Activated T-helper 9 cell treated with anti-CD3 and anti-CD28 coated beads, Interleukin-2, amount 50 U/mL, for 16 hours (primary cell): ENCODE measurements at places on chromosomes 1 and 21.
A peak's percentile ranks its signal among the peaks of the same experiment; 100 is the strongest.

GRCh38 chr1:91007827-91008226 lies 14.0 kb downstream of the ZNF644 start:
- no peak for DNase-seq

GRCh38 chr1:115365738-115366137 lies 27.7 kb upstream of the NGF start:
- DNase-seq: no peak

DNA sequence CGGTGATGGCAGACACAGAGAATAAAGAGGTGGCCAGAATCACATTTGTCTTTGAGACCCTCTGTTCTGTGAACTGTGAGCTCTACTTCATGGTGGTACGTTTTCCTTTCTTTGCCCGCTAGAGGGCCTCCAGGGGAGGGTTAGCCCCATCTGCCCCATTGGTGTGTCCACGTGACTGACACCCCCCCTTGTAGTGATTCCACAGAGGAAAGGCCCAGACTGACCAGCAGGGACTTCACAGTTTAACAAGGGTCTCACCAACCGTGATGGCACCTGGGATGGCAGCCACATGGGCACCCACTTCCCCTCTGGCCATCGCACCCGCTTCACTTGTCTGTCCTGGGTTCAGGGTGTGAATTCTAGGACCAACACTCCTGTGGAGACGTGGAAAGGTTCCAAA lies 22.3 kb upstream of the SARS1 start:
- no peak for DNase-seq

DNA sequence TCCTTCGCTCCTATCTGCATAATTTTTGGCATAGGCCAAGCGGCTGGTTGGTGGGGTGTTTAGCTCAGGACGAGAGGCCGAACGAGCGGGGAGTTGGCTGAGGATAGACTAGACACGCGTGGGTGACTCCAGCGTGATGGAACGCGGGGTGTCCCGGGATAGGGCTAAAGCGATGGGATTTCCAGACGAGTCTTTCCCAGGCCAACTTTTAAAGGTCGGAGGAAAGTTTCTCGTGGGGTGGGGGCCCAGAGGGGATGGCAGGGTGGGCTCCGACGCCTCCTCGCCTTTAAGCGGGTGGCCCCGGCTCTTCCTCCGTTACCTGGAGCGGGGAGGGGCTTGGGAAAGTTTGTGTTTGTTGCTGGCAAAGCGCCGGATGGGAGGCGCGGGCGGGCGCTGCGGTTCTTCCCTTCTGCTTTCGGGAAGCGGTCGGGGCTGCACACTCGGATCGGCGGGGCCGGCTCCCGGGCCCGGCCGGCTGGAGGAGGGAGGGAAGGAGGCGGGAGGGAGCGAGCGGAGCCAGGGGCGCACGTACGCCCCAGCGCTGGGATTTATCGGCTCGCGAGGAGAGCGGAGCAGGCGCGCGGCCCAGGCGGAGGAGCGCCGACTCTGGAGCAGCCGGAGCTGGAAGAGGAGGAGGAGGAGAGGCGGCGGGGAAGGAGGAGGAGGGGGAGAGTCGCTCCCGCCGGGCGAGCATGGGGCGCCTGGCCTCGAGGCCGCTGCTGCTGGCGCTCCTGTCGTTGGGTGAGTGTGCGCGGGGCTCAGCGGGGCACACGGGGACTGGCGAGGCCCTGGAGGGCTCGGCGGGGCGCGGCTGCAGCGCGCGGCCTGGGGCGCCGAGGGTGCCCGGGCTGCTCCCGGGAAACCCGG lies at the start of gene PTGFRN:
PTGFRN (plus strand) TSS at position 405 of the 867 bp plus-strand sequence; CDS start at position 693, 288 bp downstream.
- DNase-seq: peak; percentile 20

GRCh38 chr1:208643005-208643597 lies 398.9 kb upstream of the PLXNA2 start:
- DNase-seq: no peak

DNA sequence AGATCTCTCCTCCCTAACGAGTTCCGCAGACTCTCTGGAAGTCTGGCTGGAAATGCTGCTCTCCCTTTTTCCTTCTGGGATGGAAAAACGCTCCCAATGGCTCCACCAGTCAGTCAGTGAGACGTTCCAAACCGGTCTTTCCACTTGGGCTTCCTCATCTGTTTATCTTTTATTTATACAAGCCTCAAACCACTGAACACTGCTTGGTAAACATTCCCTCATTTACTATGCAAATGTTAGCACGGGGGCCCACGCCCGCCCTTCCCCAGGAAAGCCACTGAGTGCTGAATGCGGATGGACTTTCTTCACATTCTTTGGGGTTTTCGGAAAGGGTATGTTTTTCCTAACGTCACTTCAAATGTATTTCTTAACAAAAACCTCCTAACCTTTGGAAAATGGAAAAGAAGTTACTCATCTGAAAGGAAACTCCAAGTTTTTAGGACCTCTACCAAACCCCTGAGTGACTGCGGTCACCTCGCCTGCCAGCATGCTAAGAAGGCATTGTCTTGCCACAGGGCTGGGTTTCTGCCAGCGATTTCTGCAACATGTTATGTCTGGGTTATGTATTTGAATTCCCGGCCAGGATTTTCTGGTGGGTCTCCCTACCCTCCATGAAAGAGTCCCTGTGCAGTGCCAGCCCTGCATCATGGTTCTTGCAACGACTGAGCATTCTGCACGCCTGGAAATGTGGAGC lies 14.0 kb upstream of the UMODL1 start:
- DNase-seq: no peak

DNA sequence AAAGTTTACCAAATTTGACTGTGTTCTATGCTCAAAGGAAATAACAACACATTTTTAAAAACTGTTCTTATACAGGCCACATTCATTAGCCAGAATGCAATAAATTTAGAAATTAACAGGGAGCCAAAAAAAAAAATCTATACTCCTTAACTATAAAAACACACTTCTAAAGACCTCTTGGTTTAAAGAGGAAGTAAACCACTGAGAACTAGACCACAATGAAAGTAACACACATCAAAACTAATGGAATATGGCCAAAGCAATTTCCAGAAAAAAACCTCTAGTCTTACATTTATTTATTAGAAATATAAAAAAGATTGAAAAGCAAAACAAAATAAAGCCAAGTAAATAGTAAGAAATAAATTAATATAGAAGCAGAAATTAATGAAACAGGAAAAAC lies 48.9 kb upstream of the GADD45A start:
- DNase-seq: no peak

DNA sequence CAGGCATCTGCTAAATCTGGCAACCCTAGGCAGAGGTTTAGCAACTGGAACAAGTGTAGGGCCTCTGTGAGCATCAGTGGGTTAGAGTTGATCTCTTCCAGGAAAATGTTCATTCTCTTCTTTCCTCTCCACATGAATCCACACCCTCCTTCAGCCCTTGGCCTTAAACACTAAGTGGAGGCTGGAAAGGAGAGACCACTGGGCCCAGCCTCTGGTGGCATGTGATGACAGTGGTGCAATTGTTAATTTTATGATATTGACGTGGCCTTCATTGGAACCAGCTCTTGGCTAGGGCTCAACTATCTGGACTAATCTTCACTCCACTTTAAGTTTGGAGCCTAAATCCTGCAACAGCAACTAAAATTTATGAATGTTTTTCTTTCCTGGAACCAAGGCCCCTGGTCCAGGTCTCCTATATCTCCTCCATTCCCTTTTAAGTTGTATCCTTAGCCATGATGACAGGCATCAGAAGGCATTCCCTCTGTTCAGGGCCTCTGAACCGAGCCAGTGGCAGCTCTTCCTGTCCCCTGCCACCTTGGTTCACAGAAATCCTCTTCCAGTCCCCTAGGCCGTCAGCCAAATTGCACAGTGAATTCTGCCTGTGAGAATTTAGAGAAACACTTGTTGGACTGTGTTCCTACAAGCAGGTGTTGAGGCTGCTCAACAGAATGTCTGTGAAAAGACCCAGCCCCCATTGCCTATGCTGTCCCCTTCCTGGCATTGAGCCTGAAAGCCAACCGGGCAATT lies 132.2 kb downstream of the PSMG1 start:
- no peak for DNase-seq

GRCh38 chr1:87864676-87865075 lies 536.0 kb downstream of the LMO4 start:
- DNase-seq: no peak

GRCh38 chr1:246134789-246135188 lies 372.3 kb downstream of the SMYD3 start:
- no peak for DNase-seq
